ENCODE measurements at places on chromosomes 4 and X. TPM values are rescaled to one million over a fixed set of nuclear protein-coding genes. Genes with fewer than 3 reads are reported as not detected.

DNA sequence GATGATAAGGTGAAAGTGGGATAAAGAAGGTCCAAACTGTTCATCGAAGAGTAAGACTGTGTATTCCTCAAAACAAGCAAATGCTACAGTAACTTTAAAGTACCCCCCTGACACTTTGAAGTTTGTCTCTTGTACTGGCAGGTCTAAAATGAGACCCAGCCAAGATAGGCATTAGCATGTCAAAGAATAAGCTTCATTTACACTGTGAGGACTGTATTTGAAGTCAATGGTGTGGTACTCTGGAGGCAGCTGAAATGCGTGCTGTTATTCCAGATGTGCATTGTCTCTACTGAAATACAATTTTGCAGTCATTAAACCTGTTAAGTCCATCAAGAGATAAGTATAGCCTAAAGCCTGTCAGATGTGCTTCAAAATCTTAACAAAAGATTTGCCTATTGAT is 288.9 kb upstream of the TECRL start:
- no peaks in the 10 kb centered on the region for H3K4me1 ChIP-seq
- no peak overlapping the region for H3K4me3 ChIP-seq
- H3K36me3 ChIP-seq, result no peaks in the 10 kb centered on the region
- no peak for DNase-seq
- H3K27ac ChIP-seq, result no peak overlapping the region
- H3K27me3 ChIP-seq, result no peaks in the 10 kb centered on the region

Gene TNIP3
- total RNA-seq, result 0.38 TPM

Gene ARSJ
- 0.15 TPM for total RNA-seq

DNA sequence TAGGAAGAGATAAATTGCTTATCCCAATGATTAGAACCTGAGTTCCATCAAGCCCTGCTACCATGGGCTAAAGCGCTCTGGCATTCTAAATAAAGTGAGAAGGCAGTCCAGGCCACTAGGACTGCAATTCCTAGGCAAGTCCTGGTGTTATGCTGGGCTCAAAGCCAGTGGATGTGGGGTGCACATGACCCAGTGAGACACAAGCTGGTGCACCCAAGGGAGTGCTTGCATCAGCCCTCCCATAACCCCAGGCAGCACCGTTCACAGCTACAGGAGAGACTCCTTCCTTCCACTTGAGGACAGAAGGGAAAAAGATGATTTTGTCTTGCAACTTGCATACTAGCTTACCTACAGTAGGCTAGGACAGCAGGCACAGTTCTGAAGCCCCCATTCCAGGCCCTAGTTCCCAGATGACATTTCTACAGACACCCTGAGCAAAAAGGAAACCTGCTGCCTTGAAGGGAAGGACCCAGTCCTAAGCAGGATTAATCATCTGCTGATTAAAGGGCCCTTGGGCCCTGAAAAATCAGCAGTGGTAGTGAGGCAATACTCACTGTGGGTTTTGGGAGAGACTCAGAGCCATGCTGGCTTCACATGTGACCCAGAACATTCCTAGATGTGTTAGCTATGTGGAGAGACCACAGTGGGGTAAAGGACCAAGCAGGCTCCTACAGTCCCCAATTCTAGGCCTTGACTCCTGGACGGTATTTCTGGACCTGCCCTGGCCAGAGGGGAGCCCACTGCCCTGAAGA is 77.8 kb downstream of the KLHL13 start:
- no peaks in the 10 kb centered on the region for H3K27me3 ChIP-seq
- no peak for DNase-seq
- H3K36me3 ChIP-seq, result no peaks in the 10 kb centered on the region
- H3K27ac ChIP-seq, result no peak overlapping the region

- H3K4me1 ChIP-seq, result no peaks in the 10 kb centered on the region
- no peak for DNase-seq
- no peak overlapping the region for H3K27ac ChIP-seq
- no peaks in the 10 kb centered on the region for H3K27me3 ChIP-seq
- H3K4me3 ChIP-seq, result no peak overlapping the region
- H3K36me3 ChIP-seq, result no peaks in the 10 kb centered on the region
Measured at GRCh38 chr4:182752158-182752910, 164.9 kb downstream of the DCTD start.

DNA sequence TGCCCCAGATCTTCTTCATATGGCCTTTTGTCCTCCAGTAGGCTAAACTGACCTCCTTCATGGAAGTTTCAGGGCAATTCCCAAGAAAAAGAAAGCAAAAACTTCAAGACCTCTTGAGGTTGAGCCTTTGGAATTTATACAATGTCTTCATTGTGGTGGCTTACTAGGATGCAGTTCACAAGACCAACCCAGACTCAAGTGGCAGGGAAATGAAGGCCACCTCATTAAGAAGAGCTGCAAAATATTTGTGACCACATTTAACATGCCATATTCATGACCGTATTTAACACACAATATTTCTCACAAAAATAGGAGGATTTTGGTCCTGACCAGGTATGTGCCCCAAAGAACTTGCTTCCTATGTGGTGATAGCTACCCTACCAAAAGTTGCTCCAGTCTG is 605.5 kb upstream of the PITX2 start:
- no peak for DNase-seq
- H3K27me3 ChIP-seq, result no peaks in the 10 kb centered on the region
- H3K4me3 ChIP-seq, result no peak overlapping the region
- H3K36me3 ChIP-seq, result no peaks in the 10 kb centered on the region

Gene ZMAT1
- total RNA-seq, result 40.0 TPM

Gene OTC
- not detected for total RNA-seq

Gene USP53
- total RNA-seq, result 28.9 TPM

Gene FNIP2
- 8.1 TPM for total RNA-seq

DNA sequence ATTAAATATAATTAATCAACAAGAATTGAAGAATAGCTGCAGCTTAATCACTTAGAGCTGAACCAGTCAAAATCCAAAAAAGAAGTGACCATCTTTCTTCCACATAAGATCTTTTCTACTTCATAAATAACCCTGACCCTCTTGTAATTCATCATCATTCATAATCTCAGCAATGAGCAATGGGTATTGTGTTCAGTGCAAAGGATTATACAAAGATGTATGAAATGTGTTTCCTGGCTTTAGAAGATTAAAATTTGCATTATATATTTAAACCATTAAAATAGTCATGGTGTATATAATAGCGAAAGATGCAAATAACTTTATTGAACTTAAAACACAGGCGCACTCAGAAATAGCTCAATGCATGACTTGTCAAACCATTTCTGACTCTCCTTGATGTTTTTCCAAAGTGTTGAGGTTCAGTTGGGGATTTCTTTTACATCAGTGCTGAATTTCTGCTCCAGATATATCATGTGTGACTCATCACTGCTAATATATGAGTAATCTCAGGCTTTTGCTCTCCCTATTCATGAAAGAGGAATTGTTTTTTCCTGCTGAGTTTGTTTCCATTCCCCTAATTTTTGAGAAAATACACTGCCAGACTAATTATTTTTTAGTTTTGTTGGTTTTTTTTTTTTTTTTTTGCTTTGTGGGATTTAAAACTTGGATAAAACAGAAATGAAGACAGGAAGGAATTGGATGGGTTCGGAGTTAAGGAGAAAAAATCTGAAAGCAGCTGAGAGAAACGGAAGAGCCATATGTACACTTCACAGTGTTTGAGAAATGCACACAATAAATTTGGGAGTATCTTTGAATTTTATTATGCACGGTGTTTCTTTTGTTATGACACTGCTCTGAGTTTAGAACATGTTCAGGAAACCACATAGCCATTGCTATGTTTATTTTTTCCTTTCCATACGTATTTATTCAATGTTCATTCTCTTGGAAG is 290.1 kb upstream of the PCDH7 start:
- no peaks in the 10 kb centered on the region for H3K4me1 ChIP-seq
- DNase-seq, result no peak
- H3K36me3 ChIP-seq, result no peaks in the 10 kb centered on the region
- H3K27ac ChIP-seq, result no peak overlapping the region
- H3K27me3 ChIP-seq, result no peaks in the 10 kb centered on the region

Gene UGT2B17
- total RNA-seq, result not detected

DNA sequence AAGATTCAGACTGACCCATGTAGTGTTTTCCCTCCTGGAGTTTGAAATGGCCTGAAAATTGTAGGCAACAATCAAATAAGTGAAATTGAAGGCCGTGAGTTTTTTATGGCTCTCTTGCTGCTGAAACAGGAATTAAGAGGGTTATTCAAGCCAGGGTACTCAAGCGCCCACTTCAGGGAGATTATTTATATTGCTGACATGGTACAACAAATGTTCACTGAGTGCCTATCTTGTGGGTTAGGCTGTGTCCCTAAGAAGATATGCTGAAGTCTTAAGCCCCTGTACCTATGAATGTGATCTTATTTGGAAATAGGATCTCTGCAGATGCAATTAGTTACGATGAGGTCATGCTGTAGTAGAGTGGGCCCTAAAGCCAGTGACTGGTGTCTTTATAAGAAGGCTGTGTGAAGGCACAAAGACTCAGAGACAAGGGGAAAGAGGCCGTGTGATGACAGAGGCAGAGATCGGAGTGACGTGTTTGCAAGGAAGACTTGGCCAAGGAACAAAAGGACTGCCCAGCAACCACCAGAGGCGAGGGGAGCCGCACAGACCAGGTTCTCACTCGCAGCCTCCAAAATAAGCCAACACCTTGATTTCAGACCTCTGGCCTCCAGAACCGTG is 72.9 kb downstream of the MED28 start:
- no peak overlapping the region for H3K4me3 ChIP-seq
- no peaks in the 10 kb centered on the region for H3K36me3 ChIP-seq
- H3K27ac ChIP-seq, result no peak overlapping the region
- no peaks in the 10 kb centered on the region for H3K27me3 ChIP-seq

Gene PAGE5
- total RNA-seq, result 0.70 TPM

- no peak for DNase-seq
- H3K4me3 ChIP-seq, result no peak overlapping the region
- no peaks in the 10 kb centered on the region for H3K4me1 ChIP-seq
Measured at GRCh38 chr4:125353131-125353530, 38.4 kb downstream of the FAT4 start.

Gene P2RY8
- 195 TPM for total RNA-seq

DNA sequence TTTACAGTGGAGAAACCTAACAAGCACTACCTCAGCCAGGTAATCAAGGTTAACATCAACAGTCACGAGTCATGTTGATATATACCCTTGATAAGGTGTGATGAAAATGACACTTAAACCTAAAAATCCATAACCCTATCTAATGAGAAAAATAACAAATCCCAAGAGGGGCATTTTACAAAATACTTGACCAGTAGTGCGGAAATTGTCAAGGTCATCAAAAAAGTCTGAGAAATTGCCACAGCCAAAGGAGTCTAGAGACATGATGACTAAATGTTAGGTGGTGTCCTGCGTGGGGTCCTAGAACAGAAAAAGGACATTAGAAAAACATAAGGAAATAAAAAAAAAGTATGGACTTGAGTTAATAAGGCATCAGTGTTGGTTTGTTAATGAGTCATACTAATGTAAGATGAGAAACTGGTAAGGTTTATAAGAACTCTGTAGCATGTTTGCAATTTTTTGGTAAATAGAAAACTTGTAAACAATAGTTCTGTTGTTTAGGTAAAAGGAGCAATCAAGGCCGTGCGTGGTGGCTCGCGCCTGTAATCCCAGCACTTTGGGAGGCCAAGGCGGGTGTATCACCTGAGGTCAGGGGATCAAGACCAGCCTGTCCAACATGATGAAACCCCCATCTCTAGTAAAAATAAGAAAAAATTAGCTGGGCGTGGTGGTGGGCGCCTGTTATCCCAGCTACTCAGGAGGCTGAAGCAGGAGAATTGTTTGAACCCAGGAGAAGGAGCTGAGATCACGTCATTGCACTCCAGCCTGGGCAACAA is 2.9 kb downstream of the RPL36A start:
- peak overlapping the region; percentile 68 for H3K27ac ChIP-seq
- H3K27me3 ChIP-seq, result no peaks in the 10 kb centered on the region
- no peak for DNase-seq
- H3K36me3 ChIP-seq, result no peaks in the 10 kb centered on the region

GRCh38 chr4:38704622-38705154 is 40.7 kb downstream of the KLF3 start:
- no peak overlapping the region for H3K27ac ChIP-seq
- DNase-seq, result no peak
- H3K4me3 ChIP-seq, result no peak overlapping the region
- no peaks in the 10 kb centered on the region for H3K27me3 ChIP-seq

GRCh38 chr4:71254451-71255012 is 84.3 kb upstream of the SLC4A4 start:
- no peaks in the 10 kb centered on the region for H3K36me3 ChIP-seq
- no peak overlapping the region for H3K4me3 ChIP-seq
- H3K27me3 ChIP-seq, result no peaks in the 10 kb centered on the region
- no peaks in the 10 kb centered on the region for H3K4me1 ChIP-seq

Gene HSFX1
- 2.8 TPM for total RNA-seq

DNA sequence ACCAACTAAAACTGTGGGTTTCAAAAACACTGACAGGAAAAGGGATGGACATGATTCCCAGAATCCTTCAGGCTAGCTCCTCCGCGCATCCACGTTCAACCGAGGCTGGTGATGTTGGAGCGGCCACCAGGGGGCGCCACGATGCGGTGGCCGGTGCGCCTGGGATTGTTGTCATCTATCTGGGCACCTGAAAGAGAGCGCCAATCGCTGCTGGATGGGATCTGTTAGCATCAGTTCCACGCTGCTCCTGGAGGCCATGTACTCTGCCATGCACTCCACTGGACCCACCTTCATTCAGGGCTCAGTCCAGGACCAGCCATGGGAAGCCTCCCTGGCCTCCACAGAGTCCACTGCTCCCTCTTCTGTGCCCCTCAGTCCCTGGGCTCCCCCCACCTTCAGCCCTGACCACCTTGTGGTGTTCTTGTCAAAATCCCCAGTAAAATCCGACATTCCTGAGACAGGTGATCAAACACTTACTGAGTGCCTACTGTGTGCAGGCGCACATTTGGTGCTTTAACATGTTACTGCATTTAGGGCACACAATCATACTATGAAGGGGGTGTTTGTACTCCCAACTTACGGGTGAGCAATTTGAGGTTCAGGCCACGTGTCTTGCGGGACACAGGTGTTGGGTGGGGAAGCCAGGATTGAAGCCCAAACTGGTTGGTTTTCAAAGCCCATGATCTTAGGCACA is 71.1 kb downstream of the CRMP1 start:
- H3K4me1 ChIP-seq, result no peaks in the 10 kb centered on the region
- no peak overlapping the region for H3K27ac ChIP-seq
- no peaks in the 10 kb centered on the region for H3K27me3 ChIP-seq
- H3K4me3 ChIP-seq, result no peak overlapping the region
- no peaks in the 10 kb centered on the region for H3K36me3 ChIP-seq

DNA sequence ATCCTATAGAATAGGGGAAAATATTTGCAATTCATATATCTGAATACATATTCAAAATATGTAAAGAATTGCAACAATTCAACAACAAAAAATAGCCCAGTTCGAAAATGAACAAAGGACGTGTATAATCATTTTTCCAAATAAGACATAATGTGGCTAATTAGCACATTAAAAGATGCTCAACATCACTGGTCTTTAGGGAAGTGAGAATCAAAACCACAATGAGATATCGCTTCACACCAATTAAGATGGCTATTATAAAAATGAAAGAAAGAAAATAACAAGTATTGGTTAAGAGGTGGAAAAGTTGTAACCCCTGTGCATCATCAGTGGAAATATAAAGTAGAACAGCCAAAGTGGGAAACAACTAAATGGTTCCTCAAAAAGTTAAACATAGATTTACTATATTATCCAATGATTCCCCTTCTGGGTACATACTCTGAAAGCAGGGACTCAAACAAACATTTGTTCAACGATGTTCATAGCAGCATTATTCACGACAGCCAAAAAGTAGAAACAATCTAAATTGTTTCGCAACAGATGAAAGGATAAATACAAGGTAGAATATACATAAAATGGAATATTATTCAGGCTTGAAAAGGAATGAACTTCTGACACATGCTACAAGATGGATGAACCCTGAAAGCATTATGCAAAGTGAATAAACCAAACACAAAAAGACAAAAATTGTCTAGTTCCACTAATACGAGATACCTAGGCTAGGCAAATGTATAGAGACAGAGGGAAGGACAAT is 12.7 kb downstream of the FAM13A start:
- no peak overlapping the region for H3K4me3 ChIP-seq
- no peak for DNase-seq
- H3K27ac ChIP-seq, result no peak overlapping the region
- H3K27me3 ChIP-seq, result no peaks in the 10 kb centered on the region
- H3K4me1 ChIP-seq, result no peaks in the 10 kb centered on the region
